ENCODE measurements at places on chromosomes 1 and 21.

DNA sequence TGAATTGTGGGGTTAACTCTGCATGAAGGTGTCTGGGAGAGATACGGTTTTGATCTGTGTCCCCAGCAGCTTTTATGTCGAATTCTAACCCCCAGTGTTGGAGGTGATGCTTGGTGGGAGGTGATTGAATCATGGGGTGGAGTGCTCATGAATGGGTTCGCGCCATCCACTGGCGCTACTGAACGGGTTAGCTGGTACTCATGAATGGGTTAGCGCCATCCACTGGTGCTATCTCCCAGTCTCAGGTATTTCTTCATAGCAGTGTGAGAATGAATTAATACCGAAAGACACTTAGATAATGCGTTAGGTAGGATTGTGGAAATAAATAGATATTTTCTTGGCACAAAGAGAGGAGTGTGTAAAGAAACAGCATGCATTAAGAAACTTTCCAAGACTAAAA is 32.9 kb upstream of the CLDN8 start:
- ATAC-seq: no peak

DNA sequence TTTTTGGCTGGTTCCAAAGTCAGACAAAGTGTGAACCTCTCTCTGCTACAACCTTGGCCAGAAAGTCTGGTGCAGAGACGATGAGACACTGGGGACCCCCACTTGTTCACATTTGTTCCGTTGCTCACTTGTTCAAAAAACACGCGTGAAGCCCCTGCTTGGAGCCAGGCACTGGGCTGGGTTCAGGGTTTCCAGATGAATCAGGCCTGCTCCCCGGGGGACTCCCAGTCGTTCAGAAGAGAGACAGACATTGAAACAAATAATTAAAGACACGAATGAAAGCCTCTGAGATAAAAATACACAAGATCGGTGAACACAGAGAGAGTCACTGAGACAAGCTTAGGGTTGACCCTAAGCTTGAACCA is 101.5 kb upstream of the RUNX3 start:
- no peak for ATAC-seq

DNA sequence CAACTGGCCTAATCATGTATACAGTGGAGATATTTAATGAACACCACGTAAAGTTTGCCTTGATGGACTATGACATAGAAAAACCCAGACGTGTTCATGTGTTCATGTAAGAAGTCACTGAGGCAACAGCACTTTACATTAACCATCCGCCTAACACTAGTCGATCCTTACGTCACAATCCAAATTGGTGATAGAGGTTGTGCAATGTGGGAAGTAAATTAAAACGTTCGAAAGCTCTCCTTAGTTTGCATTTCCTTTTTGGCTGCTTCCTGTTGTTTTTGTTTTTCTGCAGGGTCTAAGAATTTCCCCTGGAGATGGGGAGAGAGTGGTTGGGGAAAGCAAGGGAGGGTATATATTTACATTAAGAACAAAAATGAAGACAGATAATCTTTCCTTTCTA is 587.5 kb upstream of the ADGRL2 start:
- no peak for ATAC-seq

DNA sequence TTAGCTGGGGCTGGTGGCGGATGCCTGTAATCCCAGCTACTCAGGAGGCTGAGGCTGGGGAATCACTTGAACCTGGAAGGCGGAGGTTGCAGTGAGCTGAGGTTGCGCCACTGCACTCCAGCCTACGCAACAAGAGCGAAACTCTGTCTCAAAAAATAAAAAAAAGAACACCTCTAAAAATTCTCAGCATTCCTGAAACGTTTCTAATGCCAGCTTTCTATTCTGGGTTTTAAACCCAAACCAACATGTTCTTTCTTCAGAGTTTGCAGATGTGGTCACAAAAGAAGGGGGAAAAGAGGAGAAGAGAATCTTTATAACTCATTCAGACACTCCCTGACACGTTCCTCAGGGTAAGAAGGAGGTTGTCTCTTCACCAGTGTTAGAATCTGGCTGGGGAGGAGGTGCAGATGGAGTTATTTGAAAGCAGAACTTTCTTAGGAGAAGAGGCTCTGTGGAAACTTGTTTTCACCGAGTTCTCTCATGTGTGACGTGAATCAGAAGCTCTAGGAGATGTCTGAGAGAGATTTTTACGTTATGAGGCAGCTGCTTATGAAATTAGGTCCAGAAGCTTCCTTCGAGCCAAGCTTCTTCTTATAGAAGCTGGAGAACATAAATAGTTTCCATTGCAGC is 17.8 kb upstream of the CNR2 start:
- peak; percentile 69 for ATAC-seq

DNA sequence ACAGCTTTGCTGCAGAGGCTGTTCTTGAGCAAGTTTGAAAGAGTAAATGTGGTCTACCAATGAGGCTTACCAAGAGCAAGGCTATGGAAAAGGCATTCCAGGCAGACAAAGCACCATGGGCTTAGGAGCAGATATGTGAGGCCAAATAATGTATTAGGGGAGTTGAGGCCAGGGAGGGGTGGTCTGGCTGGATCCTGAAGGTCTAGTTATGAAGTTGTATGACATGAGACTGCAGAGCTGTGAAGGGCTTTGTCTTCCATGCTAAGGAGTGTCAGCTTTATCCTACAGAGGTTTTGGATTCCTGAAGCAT is 51.8 kb upstream of the TSPAN2 start:
- ATAC-seq: no peak

DNA sequence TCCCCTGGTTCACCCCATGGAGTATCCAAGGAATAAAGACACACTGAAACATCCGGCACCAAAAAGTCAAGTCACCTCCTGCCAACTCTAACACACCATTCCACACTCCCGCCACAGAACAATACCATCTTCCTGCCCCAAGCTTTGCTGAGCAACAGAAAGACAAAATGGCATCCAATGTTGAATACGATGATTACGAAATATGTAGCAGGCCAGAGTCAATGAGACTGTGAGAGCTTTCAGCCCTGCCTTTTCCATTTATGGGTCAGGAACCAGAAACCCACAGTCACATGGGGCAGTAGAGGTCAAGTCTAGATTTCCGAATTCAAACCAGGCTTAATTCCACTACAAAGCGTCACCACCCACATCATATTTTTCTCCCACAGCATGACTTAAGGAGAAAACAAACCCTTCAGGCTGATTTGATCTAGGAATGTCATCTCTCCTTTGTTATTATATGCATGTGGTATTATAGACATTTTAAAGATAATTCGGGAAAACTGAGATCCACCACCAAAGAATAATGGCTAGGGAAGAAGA is 249.8 kb downstream of the SETD4 start:
- ATAC-seq: no peak

GRCh38 chr1:178457651-178458050 is 39.1 kb downstream of the CLEC20A start:
- ATAC-seq: no peak

DNA sequence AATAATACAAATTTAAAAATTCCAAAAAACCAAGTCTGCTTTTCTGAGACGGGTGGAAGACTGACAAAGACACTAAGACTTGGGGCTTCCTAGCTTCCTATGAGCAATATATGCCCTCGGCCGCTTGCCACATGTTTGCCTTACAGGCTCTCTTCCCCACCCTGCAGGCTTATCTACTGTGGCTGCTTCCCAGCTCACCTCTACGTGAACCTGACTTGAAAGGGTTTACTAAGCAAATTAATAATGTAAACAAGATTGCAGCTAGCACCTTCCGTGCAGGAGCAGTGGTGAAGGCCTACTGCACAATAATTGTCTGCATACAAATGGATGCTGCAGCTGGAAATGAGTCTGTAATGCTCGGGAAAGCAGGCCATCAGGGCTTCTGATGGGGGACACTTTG is 152.9 kb upstream of the DAB1 start:
- no peak for ATAC-seq

DNA sequence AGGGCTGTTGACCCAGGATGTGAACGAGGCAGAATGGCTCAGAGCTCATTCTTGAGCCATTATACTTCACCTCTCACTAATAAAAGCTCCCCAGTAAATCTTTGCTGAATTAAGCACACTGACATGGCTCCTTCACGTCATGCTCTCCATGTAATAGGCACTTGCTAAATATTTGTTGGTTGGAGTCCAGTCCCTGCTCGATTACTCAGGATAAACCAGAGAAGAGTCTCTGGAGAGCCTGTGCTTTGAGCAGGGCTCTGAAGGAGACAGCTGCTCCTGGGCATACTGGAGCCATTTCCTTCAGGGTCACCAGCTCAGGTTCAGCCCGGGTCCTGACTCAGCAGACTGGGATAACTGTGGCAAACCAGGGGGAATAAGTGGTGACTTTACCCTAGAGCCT is 46.9 kb downstream of the HLX start:
- ATAC-seq: no peak

- no peak for ATAC-seq
Observed at GRCh38 chr21:42315296-42315891, at the start of gene TFF3. Gene TFF3 (minus strand): TSS chr21:42315409. CDS start chr21:42315374, 35 bp downstream.

DNA sequence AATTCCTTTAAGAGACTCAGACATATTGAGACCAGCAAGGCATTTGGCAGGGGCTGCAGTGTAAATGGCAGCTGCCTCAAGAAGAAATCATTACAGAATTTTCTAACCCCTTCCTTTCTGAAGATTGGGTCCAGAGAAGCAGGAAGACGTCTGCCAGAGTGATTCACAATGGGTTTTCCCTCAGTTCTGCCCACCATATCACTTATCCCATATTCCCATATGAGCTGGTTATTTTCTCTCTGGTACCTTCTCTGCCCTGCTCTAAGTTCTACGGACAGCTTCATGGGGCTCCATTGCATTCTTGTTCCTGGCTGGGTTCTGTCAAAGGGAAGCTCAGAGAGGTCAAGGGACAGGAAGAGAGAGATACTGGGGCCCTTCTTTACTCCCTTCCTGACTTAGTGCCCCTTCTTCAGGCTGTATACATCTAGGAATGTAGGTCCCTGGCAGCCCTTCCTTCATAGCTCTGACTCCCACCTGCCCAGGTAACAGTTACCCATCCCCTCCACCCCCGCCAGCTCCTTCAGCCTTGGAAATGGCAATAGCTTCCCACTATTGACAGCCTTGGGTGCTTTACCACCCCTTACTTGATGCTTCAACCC is 420.6 kb upstream of the DAB1 start:
- ATAC-seq: peak; percentile 42

DNA sequence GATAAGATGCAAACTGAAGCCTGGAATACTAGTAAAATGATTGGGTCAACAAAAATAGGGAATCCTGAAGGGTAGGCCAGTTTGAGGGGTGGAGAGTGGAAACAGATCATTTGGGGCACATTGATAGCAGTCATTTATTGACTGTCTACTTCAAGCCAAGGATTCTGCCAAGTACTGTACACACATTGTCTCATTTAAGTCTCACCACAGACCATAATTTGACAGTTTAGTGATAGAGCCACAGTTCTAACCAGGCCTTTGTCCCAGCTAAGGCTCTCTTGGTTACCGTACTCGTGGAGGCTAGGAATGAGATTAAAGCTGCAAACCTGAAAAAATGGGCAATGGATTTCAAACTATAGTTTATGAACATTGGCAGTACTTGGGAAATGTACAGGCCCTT is 11.2 kb downstream of the RBM15 start:
- no peak for ATAC-seq

- peak; percentile 36 for ATAC-seq
Observed at GRCh38 chr1:194802572-194802971, 1616.2 kb upstream of the B3GALT2 start.

DNA sequence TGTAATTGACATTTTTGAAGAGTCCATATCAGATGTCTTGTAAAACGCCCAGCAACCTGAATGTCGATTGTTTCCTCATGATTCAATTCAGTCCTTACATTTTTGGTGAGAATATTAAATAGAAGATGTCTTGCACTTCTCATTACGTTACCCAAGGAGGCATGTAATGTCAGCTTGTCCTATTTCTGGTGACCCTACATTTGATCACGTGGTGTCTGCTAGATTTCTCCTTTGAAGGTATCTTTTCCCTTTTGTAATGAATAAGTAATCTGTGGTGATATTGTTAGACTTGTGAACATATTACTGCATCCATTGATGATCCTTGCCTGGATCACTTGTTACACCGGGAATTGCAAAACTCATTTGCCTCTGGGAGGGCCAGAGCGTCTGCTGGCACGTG is 87.6 kb upstream of the DISP3 start:
- no peak for ATAC-seq

DNA sequence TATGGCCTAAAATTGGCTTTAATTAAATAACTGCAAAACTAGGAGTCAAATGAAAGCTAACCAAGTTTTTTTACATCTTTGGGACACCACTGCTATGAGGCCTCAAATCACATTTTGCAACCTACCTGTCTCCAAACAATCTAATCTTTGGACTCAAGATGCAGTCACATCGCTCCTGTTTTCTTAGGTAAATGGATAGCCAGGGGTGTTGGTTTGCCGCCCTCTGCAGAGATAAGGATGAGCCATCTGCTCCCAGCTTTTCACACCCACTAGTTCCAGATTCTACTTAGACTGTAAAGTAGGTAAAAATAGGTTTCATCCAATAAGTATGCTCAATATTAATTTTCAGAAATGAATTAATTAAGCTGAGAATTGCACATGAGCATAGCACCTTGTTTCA is 456.5 kb downstream of the KIF26B start:
- no peak for ATAC-seq

DNA sequence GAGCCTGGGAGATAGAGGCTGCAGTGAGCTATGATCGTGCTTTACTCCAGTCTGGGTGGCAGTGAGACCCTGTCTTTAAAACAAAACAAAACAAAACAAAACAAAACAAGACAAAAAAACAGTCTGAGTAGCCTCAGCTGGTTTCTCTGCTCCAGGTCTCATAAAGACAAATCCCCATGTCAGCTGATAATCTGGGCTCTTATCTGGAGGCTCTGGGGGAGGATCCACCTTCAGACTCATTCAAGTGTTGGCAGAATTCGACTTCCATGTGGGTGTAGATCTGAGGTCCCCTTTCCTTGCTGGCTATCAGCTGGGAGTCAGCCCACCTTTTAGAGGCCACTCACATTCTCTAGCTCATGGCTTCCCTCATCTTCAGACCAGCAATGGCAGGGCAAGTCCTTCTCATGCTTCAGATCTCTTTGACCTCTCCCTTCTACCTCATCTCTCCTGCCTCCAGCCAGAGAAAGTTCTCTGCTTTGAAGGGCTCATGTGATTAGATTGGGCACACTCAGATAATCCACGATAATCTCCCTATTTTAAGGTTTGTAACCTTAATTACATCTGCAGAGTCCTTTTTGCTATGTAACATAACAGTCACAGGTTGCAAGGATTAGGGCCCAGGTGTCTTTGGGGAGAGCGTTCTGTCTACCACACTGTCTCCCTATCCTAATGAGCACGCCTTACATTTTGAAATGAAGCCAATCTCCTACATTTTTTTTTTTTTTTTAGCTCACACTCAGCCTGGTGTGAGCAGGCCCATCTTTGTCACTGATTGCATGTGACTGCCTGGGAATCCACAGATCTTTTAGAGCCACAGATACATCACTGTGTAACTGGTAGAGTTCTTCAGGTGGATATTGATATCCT is 7.5 kb upstream of the PYCR2 start:
- ATAC-seq: no peak

DNA sequence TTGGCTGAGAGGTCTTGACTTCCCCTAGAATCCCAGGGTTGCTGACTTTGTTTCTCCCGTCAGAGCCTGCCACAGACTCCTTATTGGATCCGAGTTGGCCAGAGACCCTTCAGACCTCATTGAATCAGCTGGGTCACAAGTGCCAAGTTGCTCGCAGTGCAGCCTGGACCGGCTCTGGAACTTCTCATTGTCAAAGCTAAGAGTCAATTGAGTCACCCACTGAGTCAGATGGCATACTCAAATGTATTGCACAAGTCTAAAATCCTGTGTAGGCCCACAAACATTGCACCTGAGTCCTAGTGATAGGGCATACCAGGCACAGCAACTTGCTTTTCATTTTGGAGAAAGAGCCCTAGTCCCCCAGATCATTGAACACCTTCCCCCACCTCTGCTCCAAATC is 20.4 kb upstream of the SCAF4 start:
- ATAC-seq: peak; percentile 27
